ENCODE measurements at places on chromosomes 6 and 20. TPM values are rescaled to one million over a fixed set of nuclear protein-coding genes. Genes with fewer than 3 reads are reported as not detected.

Gene ARMH2
- total RNA-seq: not detected

Gene TRIM38
- total RNA-seq: 1.8 TPM

Gene C6orf52
- 1.7 TPM for total RNA-seq

Gene MYMX
- total RNA-seq: not detected

Gene GPRC6A
- total RNA-seq: not detected

Gene DBNDD2
- total RNA-seq: 24.9 TPM

Gene SF3B5
- total RNA-seq: 172 TPM

Gene SAPCD1
- 4.1 TPM for total RNA-seq

Gene MATN4
- total RNA-seq: 0.08 TPM

Measured in A549 treated with CpdA at 1 μM for 4 hours (cell line).